A549 (cell line): ENCODE measurements at places on chromosomes 7 and 10. TPM values are rescaled to one million over a fixed set of nuclear protein-coding genes. Genes with fewer than 3 reads are reported as not detected.

DNA sequence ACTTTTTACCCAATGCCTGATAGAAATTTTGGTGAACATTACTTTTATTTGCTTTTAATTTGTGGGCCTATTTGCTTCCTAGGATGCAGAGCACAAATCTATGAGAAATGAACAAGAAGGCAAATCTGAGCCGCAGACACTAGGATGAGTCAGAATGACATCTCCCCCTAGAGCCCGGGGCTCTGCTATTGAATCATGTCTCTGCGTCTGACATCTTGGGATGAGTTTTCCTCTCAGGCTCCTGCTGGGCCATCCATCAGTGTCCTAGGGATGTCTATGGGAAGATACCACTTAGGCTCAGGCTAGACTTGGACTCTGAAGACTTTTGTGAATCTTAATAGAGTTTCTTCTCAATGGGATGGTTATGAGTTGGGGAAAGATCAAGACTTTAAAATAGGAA, 157.3 kb upstream of the MTPN start:
- peak; percentile 16 for DNase-seq

Gene HIBADH
- 43.4 to 49.6 TPM (median 49.5 TPM) in 3 replicates for polyA plus RNA-seq

Gene PDK4
- polyA plus RNA-seq: 5.5 to 8.6 TPM (median 6.5 TPM) in 3 replicates

DNA sequence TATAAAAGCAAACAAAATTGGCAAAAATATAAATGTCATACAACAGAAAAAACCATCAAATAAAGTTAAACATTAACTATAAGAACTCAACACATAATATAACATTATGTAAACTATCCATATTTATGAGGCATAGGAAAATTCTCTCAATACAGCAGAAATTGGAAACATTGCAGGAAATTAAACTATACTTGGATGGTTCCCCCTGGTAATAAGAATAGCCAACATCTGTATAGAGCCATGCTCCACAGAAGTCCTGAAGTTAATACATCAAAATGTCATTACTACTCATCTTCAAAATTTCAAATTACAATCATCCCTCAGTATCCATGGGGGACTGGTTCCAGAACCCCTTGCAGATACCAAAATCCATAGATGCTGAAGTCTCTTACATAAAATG, 350.5 kb downstream of the PARD3 start:
- no peak for DNase-seq
